NCI-H1436 (cell line): ENCODE measurements at places on chromosomes 5 and 9.

- DNase-seq: no peak
Measured at GRCh38 chr5:116575326-116576052, 866 bp upstream of the SEMA6A start.

GRCh38 chr5:122259995-122260394 is 52.0 kb upstream of the SNCAIP start:
- DNase-seq: no peak

- DNase-seq: no peak
Measured at GRCh38 chr9:35609001-35609819, 4.1 kb downstream of the TESK1 start.

DNA sequence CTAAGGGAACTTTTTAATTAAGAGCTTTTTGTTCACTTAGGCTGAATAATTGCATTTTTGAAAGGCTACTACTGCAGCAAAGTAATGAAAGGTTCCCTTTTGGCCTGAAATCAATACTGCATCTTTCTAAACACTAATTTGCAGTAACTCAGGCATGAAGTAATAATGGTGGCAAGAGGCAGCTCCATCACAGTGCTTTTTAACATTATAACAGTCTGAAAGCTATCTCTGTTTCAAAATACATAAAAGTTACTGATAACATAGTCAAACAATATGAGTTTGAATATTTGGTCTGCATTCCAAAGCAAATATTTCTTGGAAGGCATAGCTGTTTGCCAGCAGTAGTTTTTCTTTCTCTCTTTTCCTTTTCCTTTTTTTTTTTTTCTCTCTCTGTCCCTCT is 113.4 kb downstream of the FBN2 start:
- no peak for DNase-seq

- no peak for DNase-seq
Measured at GRCh38 chr9:137658781-137659180, 40.0 kb downstream of the EHMT1 start.

GRCh38 chr9:80294955-80295354 is 723.2 kb downstream of the TLE4 start:
- DNase-seq: no peak

DNA sequence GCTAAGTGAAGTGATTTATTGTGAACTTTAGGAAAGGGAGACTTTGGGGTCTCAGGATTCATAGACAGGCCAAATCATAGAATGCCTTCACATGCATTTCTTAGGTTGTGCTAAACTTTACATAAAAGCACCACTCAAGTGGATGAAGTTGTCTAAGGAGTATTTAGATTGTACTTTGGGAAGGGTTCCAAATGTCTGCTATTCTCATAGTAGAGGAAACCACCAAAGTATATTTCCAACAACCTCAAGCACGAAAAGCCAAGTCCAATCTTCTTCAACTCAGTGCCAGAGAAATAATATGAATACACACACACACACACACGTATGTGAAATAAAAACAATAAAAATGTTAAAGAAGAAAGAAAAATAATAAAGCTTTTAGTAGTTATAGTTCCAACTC is 41.8 kb downstream of the ENC1 start:
- no peak for DNase-seq

- peak; percentile 70 for DNase-seq
Measured at GRCh38 chr9:112097712-112098688, 77.1 kb downstream of the SUSD1 start.

DNA sequence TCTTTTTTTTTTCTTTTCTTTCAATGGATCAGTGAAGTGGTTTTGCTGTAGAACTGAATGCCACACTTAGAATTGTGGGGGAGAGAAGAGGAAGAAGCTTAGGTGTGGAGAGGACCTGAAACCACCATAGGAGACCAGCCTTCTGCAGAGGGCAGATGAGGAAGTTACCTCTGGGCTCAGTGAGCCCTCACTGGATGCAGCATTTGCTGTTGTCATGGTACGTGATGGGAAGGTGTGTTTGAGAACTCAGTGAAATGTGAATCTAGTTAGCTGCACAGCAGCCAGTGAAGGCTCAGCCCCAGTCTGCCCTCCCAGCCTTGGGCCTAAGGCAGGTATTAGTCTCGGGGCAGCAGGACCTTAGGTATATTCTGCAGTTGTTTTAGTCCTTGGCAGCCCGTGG is 17.5 kb downstream of the CYFIP2 start:
- no peak for DNase-seq

DNA sequence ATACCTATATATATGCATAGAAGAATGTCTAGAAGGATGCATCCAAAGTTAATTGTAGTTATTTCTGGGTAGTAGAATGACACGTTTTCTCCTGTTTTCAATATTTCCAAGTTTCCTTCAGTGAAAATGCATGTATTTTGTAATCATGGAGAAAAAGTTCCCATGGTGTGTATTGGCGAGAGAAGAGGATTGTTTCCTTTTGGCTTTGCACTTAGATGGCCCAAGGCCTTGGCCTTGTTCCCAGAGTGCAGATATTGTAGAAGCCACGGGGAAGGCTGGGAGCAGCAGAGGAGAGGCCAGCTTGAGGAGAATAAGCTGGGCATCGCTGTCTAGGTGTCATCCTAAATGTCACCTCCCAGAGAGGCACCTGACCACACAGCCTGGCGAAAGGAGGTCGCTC is 44.0 kb downstream of the IRF1 start:
- DNase-seq: no peak

DNA sequence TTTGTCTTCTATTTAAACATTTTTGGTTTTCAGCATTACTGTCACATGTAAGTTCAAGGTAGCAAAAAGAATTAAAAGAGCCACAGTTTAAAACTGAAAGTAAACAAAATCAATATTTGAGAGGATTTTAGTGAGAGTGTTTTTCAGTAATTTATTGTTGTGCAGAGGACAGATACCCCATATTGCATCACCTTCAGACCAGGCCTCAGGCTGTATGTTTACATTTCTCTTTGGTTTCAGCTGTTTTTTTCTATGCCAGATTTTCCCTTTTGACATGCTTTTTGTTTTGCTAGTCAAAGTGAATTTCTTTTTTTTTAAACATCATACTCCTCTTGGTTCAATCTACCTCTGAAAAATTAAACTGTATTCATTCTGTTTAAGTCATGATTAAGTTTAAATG is 47.2 kb downstream of the MAST4 start:
- no peak for DNase-seq

DNA sequence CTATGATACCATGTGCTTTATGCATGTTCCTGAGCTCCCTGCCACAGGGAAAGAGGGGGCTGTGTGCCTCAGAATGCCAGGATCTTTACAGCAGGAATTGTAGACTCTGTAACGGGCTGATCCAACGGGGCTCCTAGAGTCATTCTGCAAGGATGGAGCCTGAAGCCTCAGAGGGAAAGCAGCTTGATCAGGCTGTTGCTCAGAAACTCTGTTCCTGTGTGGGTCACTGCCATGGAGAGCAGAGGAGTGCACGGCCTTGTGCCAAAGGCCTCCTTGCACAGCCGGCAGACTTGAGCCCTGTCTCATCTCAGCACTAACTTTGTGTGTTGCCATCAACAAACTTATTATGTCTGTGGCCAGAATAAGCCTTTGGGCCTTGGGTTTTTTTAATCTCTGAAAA is 51.8 kb downstream of the AMBP start:
- no peak for DNase-seq
